Ovary (tissue), 10 donors: ENCODE measurements at places on chromosomes 11 and 22. TPM values are rescaled to one million over a fixed set of nuclear protein-coding genes. Genes with fewer than 3 reads are reported as not detected.

GRCh38 chr11:48080301-48080861 is 100.0 kb downstream of the PTPRJ start:
- no peaks in the 10 kb centered on the region for H3K4me1 ChIP-seq
- no peaks in the 10 kb centered on the region for H3K27me3 ChIP-seq
- H3K27ac ChIP-seq = no peak overlapping the region
- no peak for DNase-seq
- no peaks in the 10 kb centered on the region for H3K36me3 ChIP-seq

DNA sequence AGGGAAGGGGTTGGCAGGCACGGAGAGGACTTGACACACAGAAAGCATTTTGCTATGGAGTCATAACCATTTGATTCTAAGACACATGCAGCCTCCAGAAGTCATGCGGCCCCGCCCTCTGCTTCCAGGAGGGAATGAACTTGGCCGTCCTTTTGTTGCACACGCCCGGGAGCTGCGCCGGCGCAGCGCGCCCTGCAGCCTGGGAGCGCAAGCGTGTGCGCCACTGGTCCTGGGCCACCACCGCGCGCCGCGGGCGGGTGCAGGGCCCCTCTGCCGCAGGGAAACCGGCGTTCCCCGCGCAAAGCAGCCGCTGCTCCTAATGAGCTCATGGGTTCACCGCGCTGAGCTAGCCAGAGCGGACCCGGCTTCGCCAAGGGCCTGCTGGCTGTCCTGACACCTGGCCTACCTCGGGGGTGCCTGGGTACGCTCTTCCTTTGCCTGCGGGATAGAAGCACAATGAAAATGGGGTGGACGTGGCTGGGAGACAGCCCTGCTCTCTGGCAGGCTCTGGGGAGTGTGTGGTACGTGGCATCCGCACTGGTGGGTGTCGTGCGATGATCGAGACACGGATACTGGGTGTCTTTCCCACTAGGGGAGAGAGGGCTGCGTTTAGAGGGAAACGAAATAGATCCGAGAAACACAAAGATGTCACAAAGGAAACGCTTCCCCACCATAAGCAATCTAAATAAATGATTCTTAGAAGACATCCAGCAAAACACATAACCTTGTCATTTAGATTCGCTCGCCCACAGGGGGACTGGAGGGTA is 669 bp downstream of the MICAL3 start:
- peak overlapping the region; percentile 59 for H3K4me3 ChIP-seq
- no peaks in the 10 kb centered on the region for H3K36me3 ChIP-seq
- H3K27me3 ChIP-seq = no peaks in the 10 kb centered on the region
- H3K4me1 ChIP-seq = peaks cover 6% of the 10 kb centered on the region
- H3K27ac ChIP-seq = peak overlapping the region; percentile 73
- DNase-seq = peak; percentile 73

GRCh38 chr11:19975414-19975990 is 184.8 kb downstream of the DBX1 start:
- peaks cover 9% of the 10 kb centered on the region for H3K4me1 ChIP-seq
- H3K27ac ChIP-seq = no peak overlapping the region
- DNase-seq = no peak
- H3K27me3 ChIP-seq = no peaks in the 10 kb centered on the region
- H3K36me3 ChIP-seq = no peaks in the 10 kb centered on the region

DNA sequence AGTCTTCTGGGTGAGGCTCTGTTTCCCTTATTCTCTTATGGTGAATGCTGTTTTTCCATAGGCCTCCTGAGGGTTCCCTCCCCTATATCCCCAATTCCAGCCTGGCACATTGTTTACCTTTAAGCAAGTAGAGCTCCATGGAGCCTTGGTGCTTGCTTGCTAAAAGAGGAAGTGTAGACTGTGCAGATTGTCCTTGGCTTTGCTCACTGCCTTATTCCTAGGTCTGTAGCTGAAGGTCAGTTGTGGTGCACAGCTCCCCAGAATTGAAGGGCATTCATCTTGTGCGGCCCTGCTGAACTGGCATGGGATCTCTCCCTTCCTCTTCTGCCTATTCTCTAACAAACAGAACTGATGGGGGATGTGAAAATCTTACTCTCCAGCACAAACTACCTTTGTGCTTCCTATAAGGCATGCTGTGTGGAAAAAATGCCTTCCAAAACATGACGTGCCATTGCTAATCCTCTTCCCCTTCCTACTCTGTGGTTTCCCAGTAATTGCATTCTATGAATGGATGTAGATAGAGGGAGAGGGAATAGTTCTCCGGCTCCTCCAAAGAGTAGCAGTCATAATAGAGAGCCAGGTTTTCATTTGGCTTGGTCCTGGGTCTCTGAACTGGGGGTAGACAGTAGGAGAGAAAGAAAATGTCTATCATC is 34.2 kb upstream of the PLET1 start:
- H3K27ac ChIP-seq = no peak overlapping the region
- H3K4me1 ChIP-seq = no peaks in the 10 kb centered on the region
- H3K4me3 ChIP-seq = no peak overlapping the region
- no peak for DNase-seq

DNA sequence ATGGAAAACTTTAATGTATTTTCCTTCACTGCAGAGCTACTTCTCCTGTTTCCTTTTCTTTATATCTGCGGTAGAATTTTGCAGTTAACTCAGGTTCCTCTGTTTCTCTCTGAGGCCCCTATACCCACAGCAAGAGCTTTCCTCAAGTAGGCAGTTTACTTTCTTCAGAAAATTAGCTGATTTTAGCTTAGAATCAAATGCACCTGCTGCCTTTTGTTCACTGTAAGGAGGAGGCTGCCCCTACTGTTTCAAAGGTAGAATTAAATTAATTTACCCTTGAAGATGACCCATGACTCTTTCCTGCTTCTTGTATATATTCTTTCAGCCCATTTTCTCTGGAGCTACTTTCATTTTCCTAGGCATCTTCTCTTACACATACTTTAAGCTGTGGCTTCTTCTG is 68.7 kb upstream of the GDPD4 start:
- H3K4me1 ChIP-seq = no peaks in the 10 kb centered on the region
- no peak overlapping the region for H3K4me3 ChIP-seq
- no peaks in the 10 kb centered on the region for H3K36me3 ChIP-seq
- no peak overlapping the region for H3K27ac ChIP-seq
- H3K27me3 ChIP-seq = no peaks in the 10 kb centered on the region

- no peak overlapping the region for H3K4me3 ChIP-seq
- no peaks in the 10 kb centered on the region for H3K27me3 ChIP-seq
- DNase-seq = peak; percentile 21
- no peaks in the 10 kb centered on the region for H3K36me3 ChIP-seq
- no peaks in the 10 kb centered on the region for H3K4me1 ChIP-seq
Measured at GRCh38 chr11:8038811-8039529, 42.0 kb upstream of the TUB start.

- no peak for DNase-seq
- H3K4me1 ChIP-seq = peaks cover 13% of the 10 kb centered on the region
- H3K27me3 ChIP-seq = no peaks in the 10 kb centered on the region
- no peak overlapping the region for H3K4me3 ChIP-seq
- no peak overlapping the region for H3K27ac ChIP-seq
- no peaks in the 10 kb centered on the region for H3K36me3 ChIP-seq
Measured at GRCh38 chr22:19716041-19716828, 1.9 kb downstream of the SEPTIN5 start.

The GAB4 gene
- not detected for total RNA-seq

DNA sequence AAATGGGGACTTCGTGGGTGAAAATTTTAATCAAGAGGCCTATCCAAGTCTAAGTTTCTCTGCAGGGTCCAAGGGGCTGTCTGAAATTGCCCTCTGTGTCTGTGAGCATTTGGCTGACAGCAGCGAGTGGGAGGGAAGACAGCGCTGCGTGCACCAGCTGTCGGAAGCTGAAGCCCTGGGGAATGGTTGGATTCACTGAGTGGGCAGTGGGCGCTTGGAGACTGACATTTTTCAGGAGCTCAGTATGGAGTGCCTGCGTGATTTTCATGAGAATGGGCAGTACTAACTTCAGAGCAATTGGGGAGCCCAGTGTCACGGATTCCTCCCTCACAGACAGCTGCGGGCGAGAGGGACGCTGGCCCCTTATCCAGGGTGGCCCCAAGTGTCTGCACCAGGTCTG is 388.8 kb upstream of the B3GAT1 start:
- no peaks in the 10 kb centered on the region for H3K36me3 ChIP-seq
- no peak overlapping the region for H3K27ac ChIP-seq
- no peaks in the 10 kb centered on the region for H3K27me3 ChIP-seq
- H3K4me3 ChIP-seq = no peak overlapping the region

GRCh38 chr11:126519764-126520734 is 164.6 kb downstream of the ST3GAL4 start:
- no peaks in the 10 kb centered on the region for H3K27me3 ChIP-seq
- H3K36me3 ChIP-seq = no peaks in the 10 kb centered on the region
- H3K27ac ChIP-seq = no peak overlapping the region
- no peak for DNase-seq
- H3K4me3 ChIP-seq = no peak overlapping the region

DNA sequence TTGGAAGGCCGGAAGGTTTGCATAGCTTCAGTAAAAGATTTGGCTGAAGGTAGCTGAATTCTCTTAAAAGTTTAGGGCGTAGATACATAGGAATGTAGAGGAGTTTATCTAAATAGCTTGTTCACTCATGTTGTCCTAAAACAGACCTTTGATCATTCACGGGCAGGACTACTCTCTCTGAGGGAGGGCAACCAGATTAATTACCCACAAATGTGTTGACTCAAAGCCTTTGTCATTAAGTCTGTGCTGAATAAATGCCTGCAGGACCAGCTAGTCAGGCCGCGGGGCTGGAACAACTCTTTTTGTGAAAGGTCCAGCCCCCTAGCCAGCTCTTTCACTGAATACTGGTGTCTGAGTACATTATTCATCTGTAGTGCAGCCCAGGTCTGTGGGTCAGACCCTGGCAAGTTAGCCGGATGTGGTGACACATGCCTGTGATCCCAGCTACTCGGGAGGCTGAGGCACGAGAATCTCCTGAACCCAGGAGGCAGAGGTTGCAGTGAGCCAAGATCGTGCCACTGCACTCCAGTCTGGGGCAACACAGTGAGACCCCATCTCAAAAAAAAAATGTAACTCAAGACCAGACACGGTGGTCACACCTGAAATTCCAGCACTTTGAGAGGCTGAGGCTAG is 2.8 kb upstream of the FADD start:
- H3K4me1 ChIP-seq = peaks cover 6% of the 10 kb centered on the region
- no peak overlapping the region for H3K27ac ChIP-seq
- no peaks in the 10 kb centered on the region for H3K36me3 ChIP-seq
- H3K27me3 ChIP-seq = no peaks in the 10 kb centered on the region

- no peak for DNase-seq
- H3K4me3 ChIP-seq = no peak overlapping the region
- H3K27me3 ChIP-seq = no peaks in the 10 kb centered on the region
- no peak overlapping the region for H3K27ac ChIP-seq
Measured at GRCh38 chr11:130849215-130849568, 67.1 kb downstream of the SNX19 start.
